Stimulated activated CD8-positive, alpha-beta memory T cell treated with anti-CD3 and anti-CD28 coated beads, Interleukin-15, amount 100 ng/mL, for 1 hour (primary cell): ENCODE measurements at places on chromosomes 1 and 21.

DNA sequence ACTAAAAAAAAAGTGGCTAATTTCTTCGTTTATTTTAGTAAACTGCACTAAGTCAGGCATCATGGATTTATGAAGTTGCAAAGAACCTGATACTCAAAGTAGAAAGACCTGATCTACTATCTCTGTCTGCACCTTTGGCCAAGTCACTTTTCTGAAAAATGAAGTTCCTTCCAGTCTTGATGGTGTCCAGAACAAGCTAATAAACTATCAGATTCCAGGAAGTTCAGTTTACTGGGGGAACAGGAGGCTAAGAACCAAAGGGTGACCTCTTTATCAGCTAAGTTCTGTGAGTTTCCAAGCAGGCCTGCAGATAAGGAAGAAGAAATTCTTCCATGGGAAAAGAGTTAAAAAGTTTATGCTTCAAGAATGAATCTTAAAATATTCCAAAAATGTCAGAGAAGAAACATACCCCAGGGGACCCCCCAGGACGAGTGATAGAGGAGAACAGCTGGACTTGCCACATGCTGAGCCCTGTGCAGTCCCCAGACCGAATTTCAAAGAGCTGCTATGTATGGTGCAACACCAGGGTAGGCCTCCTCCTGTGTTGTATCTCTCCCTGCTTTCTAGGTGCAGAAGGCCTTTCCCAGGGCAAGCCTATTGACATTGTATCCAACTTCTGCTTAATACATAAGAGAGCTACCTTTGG lies 72.8 kb upstream of the FGGY start:
- no peak for DNase-seq

DNA sequence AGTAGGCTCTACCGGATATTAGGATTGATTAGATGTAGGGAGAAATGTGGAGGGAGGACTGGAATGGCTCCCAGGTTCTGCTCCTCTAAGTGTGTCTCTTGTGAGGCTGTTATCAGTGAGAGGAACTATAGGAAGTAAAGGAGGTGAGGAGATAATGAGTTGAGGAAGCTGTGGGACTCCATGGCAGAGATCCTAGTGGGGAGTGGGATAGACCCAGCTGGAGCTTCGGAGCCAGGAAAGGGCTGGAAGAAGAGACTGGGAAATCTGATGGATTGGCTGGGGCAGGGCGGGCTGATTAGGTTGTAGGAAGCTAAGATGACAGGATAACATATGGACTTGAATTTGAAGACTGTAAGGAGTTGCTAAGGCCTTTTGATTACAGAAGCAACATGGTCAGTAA lies 14.8 kb upstream of the BCL9 start:
- DNase-seq, result no peak

- DNase-seq, result no peak
Observed at GRCh38 chr1:115302390-115302961, 35.6 kb downstream of the NGF start.

GRCh38 chr1:2979191-2980072 lies 41.8 kb upstream of the ACTRT2 start:
- DNase-seq, result no peak

- no peak for DNase-seq
Observed at GRCh38 chr1:86104606-86105532, 51.7 kb downstream of the COL24A1 start.

DNA sequence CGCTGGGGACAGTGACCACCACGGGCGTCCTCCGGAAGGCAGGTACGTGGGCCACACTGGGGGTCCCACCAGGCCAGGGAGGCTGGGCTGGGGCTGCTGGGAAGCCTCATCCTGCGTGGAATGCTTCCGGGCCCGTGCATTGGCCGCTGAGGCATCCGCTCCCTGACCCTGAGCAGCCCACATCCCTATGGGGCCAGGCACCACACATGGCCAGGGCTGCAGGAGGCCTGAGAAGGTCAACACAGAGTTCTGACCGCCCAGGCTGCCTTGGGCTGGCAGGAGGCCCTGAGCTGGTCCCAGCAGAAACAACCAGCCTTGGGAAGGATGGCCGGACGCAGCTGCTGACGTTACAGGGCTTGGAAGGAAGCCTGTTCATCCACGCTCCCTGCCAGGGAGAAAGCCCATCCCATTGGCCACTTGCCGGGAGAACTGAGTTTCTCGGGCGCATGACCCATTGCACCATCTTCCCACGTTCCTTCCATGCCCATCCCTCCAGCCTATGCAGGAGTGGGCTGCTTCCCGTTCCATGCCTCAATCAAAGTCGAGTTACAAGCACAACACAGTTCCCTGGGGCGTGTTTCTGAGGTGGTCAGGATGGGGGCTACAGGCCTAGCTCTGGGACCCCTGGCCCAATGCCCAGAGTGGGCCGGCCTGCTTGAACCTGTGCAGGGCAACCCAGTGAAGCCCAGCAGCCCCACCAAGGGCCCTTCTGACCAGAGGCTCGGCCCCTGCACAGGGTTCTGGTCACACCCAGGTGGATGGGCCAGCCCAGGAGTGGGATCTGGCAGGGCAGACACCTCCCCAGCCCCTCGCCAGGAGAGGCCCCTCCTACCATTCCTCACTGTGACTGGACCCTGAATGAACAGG lies 31.7 kb downstream of the TRIM11 start:
- DNase-seq, result no peak

DNA sequence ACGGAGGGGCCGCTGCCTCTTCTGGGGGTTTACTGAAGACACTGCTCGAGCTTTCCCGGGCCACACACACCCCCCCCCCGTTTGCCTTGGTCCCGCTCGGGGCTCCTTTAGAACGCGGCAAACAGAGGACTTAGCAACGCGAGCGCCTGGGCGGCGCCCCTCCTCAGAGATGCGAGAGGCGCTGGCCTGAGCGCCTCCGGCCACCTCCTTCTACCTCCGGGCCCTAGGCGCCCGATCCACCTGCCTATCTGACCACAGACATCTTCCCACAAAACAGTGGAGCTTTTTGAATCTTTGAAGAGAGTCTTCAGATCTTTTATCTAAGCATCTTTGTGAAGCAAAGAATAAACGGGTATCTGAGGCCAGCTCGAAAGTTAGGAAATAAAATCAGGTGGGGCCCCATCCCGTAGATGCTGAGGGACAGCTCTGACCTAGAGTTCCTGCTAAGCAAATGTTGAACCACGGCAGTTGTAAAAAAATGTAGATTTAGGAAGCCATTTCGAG lies 436 bp upstream of the TTLL7 start:
- peak; percentile 7 for DNase-seq
